ENCODE measurements at places on chromosomes 13 and 19.

DNA sequence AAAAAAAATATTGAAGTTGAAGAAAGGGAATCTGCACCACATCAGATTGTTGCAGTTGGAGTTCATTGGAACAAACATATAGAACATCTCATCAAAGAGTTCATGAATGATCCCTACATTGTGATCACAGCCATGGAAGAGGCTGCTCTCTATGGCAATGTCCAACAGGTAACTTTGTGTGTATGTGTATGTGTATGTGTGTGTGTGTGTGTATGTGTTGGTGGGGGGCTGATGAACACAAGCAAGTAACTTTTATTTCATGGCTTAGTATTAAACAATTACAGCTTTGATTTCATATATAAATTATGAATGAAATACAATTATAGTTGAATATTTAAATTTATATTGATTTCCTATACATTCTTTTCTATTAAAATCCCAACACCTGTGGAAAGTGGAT is 69.4 kb downstream of the SLC7A9 start:
- DNase-seq = no peak

- DNase-seq = peak; percentile 49
These were observed 4.8 kb downstream of the RPS16 start for GRCh38 chr19:39430675-39431593.

DNA sequence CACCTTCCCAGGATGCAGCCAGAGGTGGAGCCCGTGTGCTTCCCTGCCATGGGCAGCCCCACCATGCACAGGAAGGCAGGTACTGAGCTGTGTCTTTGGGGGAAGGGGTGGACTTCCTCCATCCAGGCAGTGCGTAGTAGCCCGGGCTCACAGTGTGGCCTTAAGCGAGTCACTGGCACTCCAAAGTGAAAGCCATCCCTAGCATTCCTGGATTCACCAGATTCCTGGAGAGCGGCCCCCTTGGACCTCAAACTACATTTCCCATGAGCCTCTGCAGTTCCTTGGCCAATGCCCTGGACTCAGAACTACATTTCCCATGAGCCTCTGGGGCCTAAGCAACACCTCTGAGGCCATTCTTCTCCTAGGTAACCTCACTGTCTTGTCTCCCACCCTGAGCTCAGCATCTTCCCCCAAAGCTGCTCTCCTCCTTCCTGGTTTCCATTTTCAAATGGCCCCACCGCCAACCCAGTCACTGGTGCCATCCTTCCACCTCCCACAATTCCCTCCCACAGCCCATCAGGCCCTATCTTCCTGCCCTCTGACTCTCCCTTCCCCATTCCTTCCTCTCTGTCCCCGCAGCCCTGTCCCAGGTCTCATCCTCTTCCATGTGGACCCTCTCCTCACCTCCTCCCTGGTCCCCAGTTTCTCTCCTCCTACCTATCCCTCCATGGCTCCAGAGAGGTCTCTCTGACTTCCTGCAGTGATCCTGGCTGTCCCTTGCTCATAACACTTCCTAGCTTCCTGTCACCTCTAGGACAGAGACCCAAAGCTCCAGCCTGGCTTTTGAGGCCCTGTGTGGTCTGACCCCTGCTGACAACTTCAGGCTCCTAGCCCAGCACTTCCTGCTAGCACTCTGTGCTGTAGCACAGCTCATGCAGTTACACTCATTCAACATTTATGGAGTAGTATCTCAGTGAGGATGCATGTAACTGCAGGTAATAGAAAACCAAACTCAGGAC is at the start of gene C19orf81:
Gene C19orf81 (plus strand): TSS at position 13 of the 959 bp plus-strand sequence. CDS start 0 bp downstream, at position 13.
- peak; percentile 38 for DNase-seq

GRCh38 chr19:10646456-10647159 is 7.5 kb upstream of the ILF3 start:
- no peak for DNase-seq

DNA sequence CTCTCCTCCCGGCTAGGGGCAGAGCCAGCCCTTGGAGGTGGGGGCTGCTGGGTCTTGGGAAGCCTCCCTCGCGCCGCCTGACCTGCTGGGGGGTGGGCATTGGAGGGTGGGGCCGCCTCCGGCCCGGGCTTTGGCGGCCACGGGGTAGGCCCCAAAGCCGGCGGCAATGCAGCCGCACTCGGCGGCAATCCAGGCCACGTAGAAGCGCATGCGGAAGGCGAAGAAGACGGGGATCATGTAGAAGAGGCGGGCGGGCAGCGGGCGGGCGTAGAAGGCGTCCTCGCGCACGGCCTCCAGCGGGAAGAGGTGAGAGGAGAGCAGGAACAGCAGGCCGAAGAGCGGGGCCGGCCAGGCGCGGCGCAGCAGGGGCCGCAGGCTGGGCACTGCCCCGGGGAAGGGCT is 7.7 kb upstream of the TMC4 start:
- no peak for DNase-seq

DNA sequence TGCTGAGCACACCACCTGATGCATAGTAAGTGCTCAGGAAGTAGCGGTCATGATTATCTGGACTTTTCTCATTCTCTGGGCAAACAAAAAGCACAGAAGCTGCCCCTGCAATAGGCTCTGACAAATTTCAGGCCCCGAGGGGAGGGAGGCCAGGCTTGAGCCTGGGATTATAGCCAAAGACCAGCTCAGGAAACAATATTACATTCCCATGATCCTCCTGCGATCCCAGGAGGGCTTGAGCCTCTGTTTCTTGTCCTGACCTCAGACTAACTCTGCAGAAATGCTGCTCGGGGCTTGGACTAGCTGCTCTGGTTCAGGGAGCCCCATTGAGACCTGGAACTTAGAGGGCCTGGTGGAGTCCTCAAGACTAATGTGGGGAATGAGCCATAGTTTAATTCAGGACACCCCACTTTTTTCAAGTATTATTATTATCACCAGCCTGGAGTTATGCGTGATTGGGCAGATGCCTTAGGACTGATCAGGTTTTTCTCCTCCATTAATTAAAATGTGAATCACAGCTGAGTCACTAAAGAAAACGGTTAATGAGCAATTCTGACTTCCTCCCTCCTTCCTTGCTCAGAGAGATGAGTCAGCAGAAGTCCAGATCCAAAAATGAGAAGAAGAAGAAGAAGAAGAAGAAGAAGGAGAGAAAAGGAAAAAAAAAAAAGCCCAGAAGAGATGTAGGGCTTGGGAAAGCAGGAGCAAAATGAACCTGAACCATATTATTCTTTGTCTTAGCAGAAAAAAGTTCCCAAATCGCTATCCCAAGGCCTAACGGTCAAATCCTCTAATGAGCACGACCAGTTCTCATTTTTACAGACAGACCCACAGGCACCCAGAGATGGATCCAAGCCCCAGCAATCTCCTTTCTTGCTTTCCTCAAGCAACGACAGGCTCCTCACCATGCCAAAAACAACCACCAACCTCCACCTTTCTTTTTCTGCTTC is 107.2 kb downstream of the CACNA1A start:
- DNase-seq = no peak

- no peak for DNase-seq
These were observed 70.1 kb downstream of the STK24 start for GRCh38 chr13:98506728-98507230.

GRCh38 chr13:38674208-38674607 is 12.7 kb upstream of the FREM2 start:
- no peak for DNase-seq

GRCh38 chr13:110413016-110413675 is 106.1 kb downstream of the COL4A2 start:
- DNase-seq = no peak

GRCh38 chr13:31699650-31700049 is 39.7 kb upstream of the RXFP2 start:
- peak; percentile 13 for DNase-seq

DNA sequence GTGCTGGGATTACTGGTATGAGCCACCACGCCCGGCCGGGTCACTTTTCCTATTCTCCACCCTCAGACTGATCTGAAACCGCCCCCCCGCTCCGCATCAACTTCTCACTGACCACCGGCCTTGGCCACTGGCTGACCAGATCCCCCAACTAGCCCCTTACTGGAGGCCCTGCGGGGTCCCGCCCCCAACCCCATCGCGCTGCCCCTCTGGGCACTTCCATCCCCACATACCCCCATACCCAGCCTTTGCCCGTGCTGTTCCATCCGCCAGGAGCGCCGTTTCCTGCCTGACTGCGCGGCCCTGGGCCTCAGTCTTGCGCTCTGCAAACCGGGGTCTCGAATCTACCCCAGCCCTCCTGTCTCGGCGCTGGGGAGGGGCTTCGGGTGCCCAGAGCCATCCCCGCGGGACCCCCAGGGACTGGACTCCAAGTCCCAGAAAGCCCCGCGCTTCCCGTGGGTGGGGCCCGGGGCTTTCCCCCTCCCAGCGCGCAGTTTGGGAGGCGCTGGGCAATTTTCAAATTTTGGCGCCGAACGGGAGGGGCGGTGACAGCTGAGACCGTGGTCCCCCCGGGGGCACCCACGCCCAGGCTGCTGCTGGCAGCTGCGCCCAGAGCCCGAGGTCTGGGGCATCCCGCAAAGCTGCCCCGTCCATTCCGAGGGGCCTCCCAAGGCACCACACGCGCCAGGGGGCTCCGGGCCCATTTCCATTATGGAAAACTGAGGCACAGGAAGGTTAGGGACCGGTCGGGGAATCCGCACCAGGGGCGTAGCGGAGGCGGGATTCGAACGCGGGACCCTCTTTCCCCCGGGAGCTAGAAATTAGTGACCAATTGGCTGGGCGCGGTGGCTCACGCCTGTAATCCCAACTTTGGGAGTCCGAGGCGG is 5.2 kb upstream of the LMNB2 start:
- DNase-seq = peak; percentile 82

DNA sequence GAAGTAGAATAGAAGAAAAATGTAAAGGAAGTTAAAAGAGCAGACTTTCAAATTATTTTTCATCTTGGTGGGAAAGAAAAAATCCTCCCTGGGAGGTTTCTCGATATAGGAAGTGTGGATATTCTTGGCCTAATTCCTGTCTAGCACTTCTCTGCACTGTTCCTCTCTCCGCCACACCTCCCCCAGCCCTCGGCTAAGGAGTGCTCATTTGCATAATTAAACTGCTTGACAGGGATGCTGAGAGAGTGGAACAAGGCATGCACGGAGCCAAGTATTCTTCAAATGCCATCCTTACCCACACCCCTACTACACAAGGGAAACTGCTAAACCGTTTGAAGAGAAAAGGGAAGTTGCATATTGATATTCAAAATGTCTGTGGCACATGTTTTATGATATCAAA is 511.0 kb upstream of the HTR2A start:
- DNase-seq = peak; percentile 6

- no peak for DNase-seq
These were observed 40.5 kb upstream of the GAS6 start for GRCh38 chr13:113904411-113904810.

GRCh38 chr13:39335721-39336120 is 267.3 kb downstream of the LHFPL6 start:
- no peak for DNase-seq

- no peak for DNase-seq
These were observed 1.3 kb upstream of the RDH8 start for GRCh38 chr19:10011974-10012373.

- DNase-seq = peak; percentile 83
These were observed at the start of gene ZNF331 for GRCh38 chr19:53537521-53538377. Gene ZNF331, plus strand, starts transcription at chr19:53538145. Its CDS starts 31,232 bp downstream, at chr19:53569377.

DNA sequence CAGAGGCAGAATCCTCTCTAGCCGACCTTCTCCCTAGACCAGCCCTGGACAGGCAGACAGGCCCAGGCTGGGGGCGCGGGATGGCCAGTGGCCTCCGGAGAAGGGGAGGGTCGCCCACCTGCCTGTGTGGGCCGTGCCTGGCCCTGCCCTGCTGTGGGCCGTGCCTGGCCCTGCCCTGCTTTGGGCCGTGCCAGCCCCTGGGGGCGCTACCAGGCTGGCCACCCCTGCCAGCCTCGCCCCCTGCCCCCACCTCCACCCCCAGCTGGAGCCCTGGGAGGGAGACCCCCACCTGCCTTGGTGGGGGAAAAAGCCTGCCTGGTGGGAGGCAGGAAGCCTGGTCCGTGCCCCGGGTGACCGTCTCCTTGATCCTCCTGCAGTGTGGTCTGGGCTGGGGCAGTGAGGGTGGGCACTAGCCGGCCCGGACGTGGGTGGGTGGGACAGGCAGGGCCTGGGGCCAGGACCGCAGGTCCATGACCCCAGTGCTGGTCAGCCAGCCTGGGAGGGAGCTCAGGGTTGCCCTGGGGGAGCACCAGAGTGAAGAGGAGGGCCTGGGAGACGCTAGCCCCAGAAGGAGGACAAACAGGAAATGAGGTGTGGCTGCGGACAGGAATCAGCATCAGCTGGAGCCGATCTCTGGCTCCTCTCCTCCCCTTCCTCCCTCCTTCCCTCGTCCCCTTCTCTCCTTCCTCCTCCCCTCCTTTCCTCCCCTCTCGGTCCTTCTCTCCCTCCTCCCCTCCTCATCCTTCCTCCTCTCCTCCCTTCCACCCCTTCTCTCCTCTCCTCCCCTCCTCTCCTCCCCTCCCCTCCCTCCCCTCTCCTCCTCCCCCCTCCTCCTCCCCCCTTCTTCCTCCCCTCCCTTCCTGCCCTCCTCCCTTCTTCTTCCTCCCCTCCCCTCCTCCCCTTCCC is 5.1 kb upstream of the MKNK2 start:
- DNase-seq = peak; percentile 71

DNA sequence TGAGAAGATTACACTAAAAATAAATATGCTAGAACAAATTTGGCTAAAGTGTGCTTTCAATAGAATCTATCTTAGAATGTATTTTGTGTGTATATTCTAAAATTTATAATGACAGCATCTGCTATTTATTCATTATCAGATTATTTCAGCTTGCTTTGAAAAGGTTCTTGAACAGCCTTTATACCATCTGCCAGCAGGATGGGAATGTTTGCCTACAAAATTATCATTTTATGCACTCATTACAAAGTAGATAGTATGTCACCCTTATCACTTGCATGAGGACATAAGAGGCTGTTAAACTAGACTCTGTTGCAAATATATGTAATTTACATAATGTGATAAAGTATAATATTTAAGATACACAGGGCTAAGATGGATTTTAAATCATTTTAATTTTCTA is 1286.9 kb upstream of the PCDH20 start:
- no peak for DNase-seq

DNA sequence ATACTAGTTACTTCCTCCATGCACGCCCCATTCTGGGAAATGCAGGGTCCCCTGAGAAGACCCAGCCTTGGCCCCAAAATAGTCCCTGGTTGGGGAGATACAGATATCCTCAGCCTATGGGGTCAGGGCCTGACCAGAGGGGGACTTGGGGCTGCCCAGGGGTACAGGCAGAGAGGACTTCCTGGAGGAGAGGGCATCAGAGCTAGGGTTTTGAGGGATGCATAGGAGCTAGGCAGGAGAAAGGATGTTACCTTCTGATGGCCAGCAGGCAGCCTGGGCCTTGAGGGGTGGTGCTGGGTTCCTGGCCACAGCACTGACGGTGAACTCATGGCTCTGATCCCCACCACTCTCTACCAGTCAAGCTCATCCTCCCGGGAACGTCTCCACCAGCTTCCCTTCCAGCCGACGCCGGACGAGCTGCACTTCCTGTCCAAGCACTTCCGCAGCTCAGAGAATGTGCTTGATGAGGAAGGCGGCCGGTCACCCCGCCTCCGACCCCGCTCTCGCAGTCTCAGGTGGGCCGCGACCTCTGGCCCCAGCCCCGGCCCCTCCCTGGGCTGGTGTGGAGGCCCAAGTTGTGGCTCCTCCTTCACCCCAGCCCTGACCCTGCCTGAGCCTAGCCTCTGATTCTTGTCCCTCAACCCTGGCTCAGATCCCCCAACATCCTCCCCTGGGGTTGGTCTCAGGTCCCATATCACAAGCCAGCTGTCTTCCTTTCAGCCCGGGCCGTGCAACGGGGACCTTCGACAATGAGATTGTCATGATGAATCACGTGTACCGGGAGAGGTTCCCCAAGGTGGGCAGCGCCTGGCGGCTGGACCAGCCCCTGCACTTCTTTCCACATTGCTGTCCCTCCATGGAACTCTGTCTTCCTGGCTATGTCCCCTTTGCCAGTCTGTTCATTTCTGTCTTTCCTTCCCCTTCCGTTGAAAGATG is 25.6 kb downstream of the MAST3 start:
- DNase-seq = no peak
